Thymus (tissue), 14 donors: ENCODE measurements at places on chromosomes 3 and 15. TPM values are rescaled to one million over a fixed set of nuclear protein-coding genes. Genes with fewer than 3 reads are reported as not detected.

- no peak for DNase-seq
Observed at GRCh38 chr3:77799278-77799677, 759.4 kb downstream of the ROBO2 start.

GRCh38 chr3:133994166-133994890 is 35.4 kb downstream of the SLCO2A1 start:
- no peak for DNase-seq

DNA sequence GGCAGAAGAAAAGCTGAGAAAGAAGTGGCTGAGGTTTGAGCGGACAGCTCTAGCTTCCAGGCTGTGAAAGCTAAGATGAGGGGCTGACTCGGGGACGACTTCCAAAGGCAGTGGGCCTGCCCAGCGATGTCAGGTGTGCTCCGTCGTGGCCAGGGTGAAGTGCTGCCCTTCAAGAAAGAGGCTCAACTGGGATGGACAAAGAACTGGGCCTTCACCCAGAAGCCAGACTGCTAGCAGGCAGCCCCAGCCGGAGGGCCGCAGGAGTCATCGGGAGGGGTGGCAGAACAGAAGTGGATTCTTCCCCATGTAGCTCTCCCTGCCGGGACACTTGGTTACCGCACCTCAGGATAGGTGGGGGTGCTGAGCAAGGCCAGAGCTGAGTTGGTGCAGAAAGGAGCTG is 13.1 kb upstream of the SEC13 start:
- DNase-seq = no peak

- DNase-seq = no peak
Observed at GRCh38 chr15:66997212-66997611, 68.2 kb upstream of the SMAD3 start.

DNA sequence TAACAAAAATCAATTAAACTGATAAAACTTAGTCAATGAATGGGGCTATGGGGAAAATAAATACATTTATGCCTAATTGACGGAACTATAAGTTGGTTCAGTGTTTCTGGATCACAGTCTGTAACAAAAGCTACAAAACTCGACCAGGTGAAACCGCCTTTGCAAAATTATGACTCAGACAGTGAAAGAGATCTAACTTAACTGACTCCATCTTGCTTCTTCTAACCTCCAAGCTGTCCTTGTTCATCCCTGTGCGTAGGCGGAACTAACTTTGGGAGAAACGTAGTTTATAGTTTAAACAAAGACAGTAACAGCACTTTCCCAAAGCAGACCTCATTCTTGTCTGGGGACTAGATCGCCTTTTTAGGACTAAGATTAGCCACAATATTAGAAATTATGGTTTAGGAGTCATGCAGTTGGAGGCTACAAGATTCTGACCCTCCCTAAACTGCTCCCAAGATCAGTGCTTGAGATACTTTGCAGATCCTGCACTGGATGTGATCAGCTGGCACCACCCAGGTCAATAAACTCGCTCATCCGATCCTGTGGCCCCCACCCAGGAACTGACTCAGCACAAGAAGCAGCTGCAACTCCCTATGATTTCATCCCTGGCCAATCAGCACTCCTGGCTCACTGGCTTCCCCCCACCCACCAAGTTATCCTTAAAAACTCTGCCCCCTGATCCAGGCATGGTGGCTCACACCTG is 7.2 kb upstream of the MFGE8 start:
- DNase-seq = no peak

Gene GOLGA6L10
- total RNA-seq = 0.47 TPM
